Activated naive CD4-positive, alpha-beta T cell (primary cell): ENCODE measurements at places on chromosomes 5 and 9.

GRCh38 chr9:124859803-124860581 lies 1.8 kb downstream of the RPL35 start:
- no peak for DNase-seq

GRCh38 chr5:114377050-114377844 lies 15.4 kb downstream of the KCNN2 start:
- DNase-seq, result no peak

- DNase-seq, result no peak
Measured at GRCh38 chr5:53549792-53550191, 10.6 kb upstream of the NDUFS4 start.

DNA sequence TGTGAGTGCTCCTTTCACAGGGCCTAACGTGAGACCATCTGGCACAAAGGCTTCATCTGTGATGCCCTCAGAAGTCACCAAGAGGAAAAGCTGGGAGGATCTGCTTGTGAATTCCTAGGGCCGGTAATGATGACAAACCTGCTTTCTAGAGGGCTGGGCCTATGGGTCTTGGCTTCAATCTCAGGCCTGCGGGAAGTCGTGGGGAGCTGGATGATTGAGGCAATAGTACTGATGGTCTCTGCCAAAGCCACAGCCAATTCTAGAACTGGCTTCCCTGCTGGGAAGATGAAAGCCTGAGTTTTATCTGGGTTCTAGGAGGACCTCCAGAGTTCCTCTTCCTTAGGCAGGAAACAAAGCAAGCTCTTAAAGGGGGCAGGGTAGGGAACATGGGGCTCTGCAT lies 102.7 kb downstream of the TMEM215 start:
- no peak for DNase-seq

DNA sequence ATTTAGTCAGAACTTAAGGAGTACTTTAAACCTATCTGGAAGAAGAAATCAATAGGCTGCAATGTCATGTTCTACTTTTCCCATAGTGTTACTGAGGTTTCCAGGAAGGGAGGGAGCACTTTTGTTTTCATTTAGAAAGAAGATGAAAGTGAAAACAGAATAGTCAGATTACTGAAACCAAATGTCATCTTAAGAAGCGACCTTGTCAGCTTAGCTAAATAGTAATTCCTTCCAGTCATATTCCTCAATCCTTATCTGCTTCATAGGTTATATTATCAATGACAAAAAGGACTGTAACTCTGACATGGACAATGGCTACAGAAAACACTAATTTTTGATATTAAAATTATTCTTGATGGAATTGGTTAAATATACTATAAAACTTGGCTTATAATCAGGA lies 27.7 kb downstream of the SAR1B start:
- DNase-seq, result no peak

GRCh38 chr9:133584559-133585476 lies 24.4 kb downstream of the FAM163B start:
- DNase-seq, result no peak

DNA sequence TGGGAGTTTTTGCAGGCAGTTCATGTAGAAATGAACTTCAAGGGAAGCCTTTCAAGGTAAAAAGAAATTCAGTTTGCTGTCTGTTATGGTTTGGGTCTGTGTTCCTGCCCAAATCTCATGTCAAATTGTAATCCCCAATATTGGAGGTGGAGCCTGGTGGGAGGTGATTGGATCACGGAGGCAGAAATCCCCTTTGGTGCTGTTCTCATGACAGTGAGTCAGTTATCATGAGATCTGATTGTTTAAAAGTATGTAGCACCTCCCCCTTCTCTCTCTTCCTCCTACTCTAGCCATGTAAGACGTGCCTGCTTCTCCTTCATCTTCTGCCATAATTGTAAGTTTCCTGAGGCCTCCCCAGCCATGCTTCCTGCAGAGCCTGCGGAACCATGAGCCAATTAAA lies 341.4 kb downstream of the ARHGEF28 start:
- no peak for DNase-seq

DNA sequence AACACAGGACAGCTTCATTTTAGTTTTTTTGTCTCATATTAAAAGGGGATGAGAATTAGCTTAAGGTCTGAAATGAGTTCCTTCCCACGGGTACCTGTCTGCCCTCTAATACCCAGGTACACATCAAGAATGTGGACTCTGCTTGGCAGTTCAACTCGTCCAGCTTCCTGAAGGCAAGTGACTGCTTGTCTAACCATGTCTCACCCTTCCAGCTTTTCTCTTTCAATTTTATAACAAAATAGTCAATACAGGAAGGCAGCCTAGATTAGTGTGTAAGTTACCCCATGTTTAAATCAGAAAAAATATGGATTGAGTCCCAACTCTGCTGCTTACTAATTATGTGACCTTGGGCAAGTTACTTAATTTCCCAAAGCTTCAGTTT lies 50.5 kb upstream of the C5orf46 start:
- DNase-seq, result no peak

- DNase-seq, result no peak
Measured at GRCh38 chr9:85117831-85118230, 448.3 kb downstream of the NTRK2 start.

DNA sequence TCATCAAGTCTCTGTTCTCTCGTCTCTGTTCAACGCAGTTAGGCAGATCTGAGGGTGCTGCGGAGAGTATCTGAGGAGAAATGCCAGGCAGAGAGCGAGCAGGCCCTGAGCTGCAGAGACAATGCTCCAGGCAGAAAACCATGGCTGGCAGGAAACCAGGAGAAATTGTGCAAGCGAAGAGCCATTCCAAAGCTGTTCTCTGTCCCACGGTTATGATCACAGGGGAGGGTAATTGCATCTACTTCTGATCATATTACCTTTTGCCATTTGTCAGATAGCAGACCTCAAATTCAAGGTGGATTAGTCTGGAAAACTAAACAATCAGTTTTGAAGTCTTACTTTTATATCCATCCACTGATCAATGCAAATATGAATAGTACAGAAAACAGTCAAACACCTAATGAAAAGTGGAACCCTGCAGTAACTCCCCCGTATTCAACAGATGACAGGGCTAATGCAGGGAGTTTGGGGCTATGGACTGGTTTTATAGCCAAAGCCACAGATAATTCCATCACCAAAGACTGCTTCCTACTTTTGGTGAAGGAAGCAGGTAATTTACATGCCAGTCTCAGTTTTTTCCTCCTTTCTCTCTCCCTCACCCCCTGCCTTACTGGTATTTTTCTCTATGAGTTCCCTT lies 228.0 kb downstream of the DCP2 start:
- DNase-seq, result no peak

- DNase-seq, result no peak
Measured at GRCh38 chr5:180040287-180041214, 31.0 kb downstream of the RNF130 start.

DNA sequence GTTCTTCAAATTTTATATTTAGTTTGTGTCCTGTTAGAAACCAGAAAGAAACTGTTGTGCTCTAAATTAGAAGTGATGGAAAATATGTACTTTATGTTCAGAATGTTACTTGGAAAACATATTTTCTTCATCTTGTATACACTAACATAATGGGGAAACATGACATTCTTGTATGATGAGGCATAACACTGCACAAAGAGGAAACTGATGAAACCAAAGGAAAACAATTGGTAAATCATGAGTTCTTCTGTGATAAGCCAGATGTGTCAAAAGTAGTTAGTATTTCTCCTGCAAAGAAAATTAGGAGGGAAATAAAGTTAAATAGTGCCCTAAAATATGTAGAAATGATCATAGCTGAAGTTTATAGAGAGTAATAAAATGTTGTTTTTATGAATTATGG lies 111.1 kb upstream of the FBN2 start:
- no peak for DNase-seq

GRCh38 chr5:37640088-37640487 lies 199.8 kb downstream of the GDNF start:
- DNase-seq, result no peak
